CD4-positive, alpha-beta T cell treated with Interleukin-15 for 1 hour (primary cell): ENCODE measurements at places on chromosomes 11 and 22.

DNA sequence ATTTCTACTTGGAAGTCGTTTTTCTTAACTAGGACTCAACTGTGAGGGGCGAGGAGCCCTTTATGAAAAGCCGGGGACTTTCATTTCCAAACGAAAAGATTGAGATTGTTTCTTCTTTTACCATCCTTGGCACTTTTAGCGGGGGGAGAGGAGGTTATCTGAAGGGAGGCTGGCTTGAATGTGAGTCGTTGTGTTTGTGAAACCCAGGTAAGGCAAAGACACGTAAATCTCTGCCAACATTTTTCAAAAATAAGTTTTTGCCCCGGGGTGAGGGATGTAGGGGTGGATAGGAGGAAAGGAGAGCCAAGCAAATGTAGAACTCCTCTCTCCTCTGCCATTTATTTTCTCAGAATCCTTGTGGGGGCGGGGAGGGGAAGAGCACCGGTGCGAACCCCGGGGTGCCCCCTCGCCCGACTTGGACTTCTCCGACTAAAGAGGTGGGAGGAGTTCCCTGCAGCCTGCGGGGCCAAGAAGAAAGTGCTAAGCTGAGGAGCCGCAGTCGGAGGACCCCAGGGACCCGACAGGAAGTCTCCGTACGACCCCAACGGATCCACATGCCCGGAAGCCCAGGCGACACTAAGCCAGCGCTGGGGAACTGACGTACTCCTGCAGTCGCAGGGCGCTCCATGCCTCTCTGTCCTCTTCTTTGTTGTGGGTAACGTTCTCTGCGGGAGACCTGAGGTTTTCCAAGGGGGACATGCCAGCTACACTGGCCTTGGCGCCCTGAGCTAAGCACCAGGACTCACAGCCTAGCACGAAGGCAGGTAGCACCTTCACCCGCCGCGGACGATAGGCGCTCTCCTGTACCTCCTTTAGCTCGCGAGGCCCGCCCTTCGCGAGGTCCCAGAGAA lies 2.4 kb upstream of the WT1 start:
- no peak for DNase-seq

DNA sequence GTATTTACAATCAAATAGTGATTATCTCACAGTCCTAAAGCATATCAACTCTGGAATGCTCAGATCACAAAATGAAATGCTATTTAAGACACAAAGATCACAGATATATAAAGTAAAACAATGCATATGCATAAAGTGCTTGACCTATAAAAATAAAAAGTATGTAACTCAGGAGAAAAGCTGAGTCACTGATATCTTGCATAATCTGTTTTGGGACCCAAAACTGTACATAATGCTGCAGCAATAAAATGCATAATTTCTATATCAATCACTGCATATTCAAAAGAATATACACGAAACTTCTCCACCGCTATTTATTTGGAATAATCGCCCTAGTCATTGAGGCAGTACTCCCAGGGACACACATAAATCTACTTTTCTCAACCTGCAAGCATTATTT lies 34.9 kb upstream of the GRIA4 start:
- no peak for DNase-seq

GRCh38 chr11:1570001-1570453 lies 2.0 kb downstream of the DUSP8 start:
- DNase-seq: no peak

- no peak for DNase-seq
Measured at GRCh38 chr11:115361025-115361424, 143.2 kb downstream of the CADM1 start.

DNA sequence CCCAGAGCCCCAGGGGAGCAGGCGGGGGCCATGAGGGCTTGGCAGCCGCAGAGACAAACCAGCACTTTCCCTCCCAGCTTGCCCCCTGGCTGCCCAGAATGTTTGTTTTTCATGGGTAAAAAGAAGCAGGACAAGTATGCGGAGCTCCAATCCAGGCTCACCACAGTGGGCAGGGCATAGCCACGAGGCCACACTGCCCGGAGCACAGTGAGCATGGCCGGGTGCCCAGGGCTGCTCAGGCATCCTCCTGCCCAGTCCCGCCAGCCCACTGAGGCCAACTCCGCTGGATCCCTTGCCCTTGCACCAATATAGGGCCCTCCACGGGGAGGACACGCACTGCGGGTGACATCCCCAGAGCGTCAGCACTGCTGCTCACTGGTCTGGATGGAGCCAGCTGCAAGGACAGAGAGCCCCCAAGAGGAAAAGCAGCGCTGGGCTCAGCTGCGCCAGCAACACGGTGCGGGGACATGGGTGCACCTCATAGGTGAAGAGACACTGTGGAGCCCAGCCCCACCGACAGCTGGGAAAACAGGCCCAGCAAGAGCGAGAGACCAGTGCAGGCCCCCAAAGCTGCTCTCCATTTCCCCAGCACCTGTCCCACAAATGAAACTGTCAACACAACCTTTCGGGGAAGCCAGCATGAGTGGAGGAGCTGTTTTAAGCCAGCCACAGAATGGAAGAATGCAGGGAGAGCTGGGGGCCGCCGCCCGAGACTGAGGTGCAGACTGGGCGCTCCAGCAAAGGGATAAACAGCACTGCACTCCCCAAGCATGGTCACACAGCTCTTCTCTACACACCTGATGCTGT lies 24.8 kb downstream of the ARVCF start:
- no peak for DNase-seq

DNA sequence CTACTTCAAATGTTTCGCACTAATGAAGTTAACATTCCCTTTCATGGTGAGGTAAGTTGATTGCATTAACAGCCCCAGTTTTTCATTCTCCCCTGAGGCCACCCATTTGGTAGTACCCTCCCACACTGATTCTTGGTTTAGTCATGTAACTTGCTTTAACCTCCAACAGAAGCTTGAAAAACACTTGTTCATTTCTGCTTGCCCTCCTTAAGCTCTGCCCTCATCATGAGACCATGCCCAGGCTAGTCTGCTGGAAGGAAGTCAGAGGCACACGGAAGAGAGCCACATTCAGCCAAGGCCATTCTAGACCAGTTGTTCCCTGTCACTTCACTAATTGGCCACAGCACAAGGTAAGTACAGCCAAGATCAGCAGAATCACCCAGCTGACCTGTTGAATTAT lies 50.7 kb upstream of the CD44 start:
- no peak for DNase-seq
